ENCODE measurements at places on chromosomes 2 and 18. TPM values are rescaled to one million over a fixed set of nuclear protein-coding genes. Genes with fewer than 3 reads are reported as not detected.

Gene DGUOK
- total RNA-seq: 110 TPM

Gene ASB18
- total RNA-seq: not detected

- peaks cover 5% of the 10 kb centered on the region for H3K27me3 ChIP-seq
- no peak for DNase-seq
- H3K36me3 ChIP-seq: no peaks in the 10 kb centered on the region
- no peak overlapping the region for H3K4me3 ChIP-seq
Observed at GRCh38 chr18:44290366-44290977, 390.2 kb upstream of the SETBP1 start.

- DNase-seq: no peak
- peak overlapping the region; percentile 20 for H3K4me3 ChIP-seq
- peaks cover 35% of the 10 kb centered on the region for H3K27me3 ChIP-seq
- H3K4me1 ChIP-seq: no peaks in the 10 kb centered on the region
- no peak overlapping the region for H3K27ac ChIP-seq
Observed at GRCh38 chr2:236928380-236929037, 157.2 kb upstream of the COPS8 start.

DNA sequence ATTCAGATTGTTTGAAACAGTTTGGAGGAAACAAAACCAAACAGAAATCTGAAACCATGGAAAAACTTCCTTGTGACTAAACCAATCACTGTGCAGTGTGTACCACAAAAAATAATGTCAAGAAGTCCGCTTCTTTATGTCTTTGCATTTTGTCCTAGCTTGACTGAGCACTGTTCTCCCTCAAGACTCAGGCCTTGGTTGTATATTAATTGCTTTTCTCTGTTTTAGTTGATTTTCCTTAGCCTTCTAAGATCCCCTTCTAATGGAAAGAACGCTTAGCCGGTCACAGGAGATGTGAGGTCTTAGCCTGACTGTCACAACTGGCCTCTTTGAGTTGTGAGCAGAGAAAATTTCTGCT lies 56.6 kb downstream of the LCLAT1 start:
- H3K4me3 ChIP-seq: peak overlapping the region; percentile 66
- DNase-seq: no peak
- H3K27me3 ChIP-seq: no peaks in the 10 kb centered on the region
- H3K4me1 ChIP-seq: peaks cover 36% of the 10 kb centered on the region

DNA sequence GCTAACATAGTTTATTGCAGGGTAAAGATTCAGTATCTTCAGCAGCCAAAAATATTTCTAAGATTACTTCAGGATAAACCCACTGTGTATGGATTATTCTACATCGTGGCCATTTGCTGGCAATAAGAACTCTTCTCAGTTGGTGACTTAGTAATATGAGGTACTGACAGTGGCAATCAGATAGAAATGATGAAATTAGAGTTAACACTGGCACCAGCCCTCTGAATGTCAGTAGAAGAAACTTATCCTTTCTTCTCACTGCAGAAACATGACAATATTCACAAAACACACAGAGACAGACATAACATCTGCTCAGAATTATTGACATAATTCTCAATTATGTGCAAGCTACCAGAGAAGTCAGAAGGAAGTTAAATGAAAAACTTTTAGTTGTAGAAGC lies 246.3 kb upstream of the COL3A1 start:
- no peak overlapping the region for H3K27ac ChIP-seq
- no peak overlapping the region for H3K4me3 ChIP-seq
- no peak for DNase-seq
- no peaks in the 10 kb centered on the region for H3K27me3 ChIP-seq

All from activated T-cell treated with anti-CD3 and anti-CD28 coated beads, Interleukin-2, amount 50 U/mL, for 72 hours (primary cell).